ENCODE measurements at places on chromosomes 2 and 18.

- no peak for DNase-seq
These were observed 610.0 kb downstream of the GALR1 start for GRCh38 chr18:77859634-77860033.

- DNase-seq: no peak
These were observed 178.2 kb upstream of the RAB12 start for GRCh38 chr18:8431036-8431435.

DNA sequence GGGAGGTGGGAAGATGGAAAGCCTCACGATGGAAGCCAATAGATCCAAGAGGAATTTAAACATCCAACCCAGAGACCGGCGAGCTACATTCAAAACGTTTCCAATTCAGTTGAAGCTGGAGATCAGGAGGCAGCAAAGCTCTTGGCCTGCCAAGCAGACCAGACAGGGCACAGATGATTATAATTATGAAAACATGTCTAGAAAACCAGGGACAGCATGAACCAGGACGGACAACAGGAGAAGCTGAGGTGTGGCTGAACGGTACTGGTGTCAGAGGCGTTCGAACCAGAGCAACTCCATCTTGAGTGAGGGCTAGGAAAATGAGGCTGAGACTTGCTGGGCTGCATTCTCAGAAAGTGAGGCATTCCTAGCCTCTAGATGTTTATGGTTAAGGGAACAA, 102.2 kb upstream of the CCDC150 start:
- no peak for DNase-seq

GRCh38 chr18:63801343-63801742, 26.1 kb downstream of the SERPINB7 start:
- no peak for DNase-seq

GRCh38 chr2:236731767-236732580, 162.3 kb downstream of the ACKR3 start:
- peak; percentile 48 for DNase-seq

- peak; percentile 100 for DNase-seq
These were observed at the start of gene ORC4 for GRCh38 chr2:148020111-148021058. ORC4 (minus strand) TSS chr2:148020737; CDS start chr2:147975958, 44,779 bp downstream.

- DNase-seq: no peak
These were observed 31.8 kb upstream of the OTOS start for GRCh38 chr2:240172071-240172895.

DNA sequence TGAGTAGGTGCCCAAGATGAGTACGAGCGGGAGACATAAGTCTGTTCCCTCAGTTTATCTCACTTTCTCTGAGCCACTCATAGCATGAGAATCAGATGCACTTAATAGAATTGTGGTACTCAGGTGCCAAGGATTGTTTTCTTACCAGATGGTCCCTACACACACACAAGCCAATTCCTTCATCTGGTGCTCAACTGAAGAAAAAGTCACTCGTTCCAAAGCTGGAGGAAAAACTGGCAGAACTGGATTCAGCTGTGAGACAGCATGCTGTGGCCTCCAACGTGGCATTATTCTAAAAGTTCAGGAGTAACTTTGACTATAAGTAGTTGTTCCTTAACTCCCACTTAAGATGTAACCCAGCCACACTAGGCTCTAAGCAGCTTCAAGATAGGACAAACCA, 33.4 kb upstream of the ABCA12 start:
- DNase-seq: no peak

DNA sequence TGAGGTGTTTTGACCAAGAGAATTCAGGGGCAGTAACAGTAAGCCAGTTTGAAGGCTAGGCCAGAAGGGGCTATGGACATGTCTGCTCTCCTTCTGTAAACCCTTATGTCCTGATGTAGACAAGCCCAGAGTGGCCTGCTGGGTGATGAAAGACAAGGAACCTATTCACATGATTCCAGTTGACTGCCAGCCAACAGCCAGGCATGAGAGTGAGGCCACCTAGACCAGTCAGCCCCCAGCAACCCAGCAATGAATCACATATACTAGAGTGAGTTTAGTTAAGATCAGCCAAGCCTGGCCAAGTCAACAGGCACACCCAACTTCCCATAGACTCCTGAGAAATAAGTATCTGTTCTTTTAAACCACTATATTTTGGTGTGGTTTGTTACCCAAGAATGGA, 1889.7 kb upstream of the CELF4 start:
- peak; percentile 96 for DNase-seq

DNA sequence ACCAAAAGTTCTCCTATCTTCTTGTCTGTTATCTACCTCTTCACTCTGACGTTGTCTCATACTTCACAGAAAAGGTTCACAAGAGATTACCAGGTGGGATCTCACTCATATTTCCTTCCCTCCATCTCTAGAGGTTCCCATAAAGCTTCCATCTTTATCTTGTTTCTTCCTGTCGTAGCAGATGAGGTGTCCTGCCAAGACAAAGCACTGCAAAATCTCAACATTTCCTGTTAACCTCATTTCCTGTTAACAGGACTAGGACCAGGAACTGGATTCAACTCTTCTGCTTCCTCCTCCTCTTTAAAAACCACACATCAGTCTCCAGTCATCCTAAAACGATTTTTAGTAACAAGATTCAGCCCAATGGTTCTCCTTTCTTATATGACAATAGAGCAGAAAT, 512.8 kb upstream of the NRP2 start:
- DNase-seq: no peak

DNA sequence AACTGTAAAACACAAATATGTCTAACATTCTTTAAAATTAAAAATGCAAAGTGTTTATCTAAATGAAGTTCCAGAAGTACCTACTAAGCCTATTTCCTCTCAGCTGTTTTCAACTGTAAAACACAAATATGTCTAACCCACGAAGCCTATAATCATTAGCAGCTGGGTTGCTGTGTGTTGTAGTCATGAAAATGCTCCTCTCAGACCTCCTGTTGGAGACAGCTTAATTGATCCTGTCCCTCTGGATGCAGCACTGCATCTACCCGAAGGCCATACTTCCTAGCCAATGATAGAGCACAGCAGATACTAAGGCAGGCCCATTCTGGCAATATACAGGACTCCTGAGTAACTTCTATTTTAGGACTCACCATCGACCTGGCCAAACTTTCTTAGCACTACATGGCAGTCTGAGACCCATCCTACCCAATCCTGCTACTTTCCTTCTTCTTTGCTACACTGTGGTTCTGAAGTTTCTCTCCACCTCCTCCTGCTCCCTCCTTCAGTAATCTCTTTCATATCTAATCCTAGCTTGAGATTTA, 92.5 kb upstream of the RBBP8 start:
- DNase-seq: no peak

- peak; percentile 34 for DNase-seq
These were observed 11.3 kb upstream of the TMEM214 start for GRCh38 chr2:27021253-27022049.

DNA sequence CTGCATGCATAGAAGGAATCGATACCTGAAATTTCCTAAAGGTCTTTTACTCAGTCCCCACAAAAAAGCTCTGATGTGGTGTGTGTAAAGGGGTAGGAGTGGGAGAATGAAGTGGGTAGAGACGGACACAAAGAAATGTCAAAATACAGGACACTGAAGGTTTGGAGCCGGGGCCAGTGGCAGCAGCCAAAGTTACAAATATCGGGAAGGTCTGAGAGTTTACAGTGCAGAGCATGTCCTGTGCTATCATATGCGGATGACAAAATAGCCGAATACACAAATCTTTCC, 89.9 kb upstream of the STON1 start:
- DNase-seq: no peak

GRCh38 chr2:109137616-109138015, 8.6 kb downstream of the SH3RF3 start:
- no peak for DNase-seq

GRCh38 chr2:69253112-69253511, 133.9 kb downstream of the GFPT1 start:
- no peak for DNase-seq

GRCh38 chr2:24077535-24077877, 1.4 kb upstream of the SF3B6 start:
- no peak for DNase-seq
